Activated CD4-positive, alpha-beta T cell treated with anti-CD3 and anti-CD28 coated beads, Interleukin-2, Interleukin-6, amounts not matched to agents 100 ng/mL and 50 ng/mL, durations not matched to agents 16 hours and 8 hours (primary cell): ENCODE measurements at places on chromosomes 13 and 19.
A peak's percentile ranks its signal among the peaks of the same experiment; 100 is the strongest.

DNA sequence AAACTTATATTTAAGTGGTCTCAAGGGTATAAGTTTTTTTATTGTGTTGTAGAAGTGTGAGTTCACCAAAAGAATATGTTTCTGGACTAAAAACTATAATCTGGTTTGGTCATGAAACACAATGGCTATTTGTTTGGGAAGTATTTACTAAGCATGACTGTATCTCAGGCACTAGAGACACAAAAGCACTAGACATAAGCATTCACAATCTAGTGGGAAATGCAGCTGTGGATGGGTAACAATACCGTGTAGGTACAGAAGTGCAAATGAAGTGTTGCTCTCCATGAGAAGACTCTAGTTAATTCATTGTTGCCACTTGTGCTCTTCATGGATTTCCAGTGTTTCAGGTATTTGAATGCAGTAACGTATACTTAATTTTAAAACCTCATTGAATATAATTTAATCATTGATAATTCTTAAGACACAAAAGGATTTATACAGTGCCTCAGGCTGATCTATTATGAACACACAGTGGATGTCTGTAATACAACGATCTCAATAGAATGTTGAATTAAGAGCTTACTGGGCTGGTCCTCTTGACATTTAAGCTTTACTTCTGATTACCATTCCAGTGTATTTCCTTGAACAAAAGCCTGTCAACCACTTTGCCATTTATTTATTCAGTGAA, 50.9 kb downstream of the TPT1 start:
- DNase-seq: no peak

- no peak for DNase-seq
Observed at GRCh38 chr19:14061081-14061749, 661 bp downstream of the PALM3 start.

- DNase-seq: no peak
Observed at GRCh38 chr19:47514151-47514868, 553 bp downstream of the NAPA start.

- DNase-seq: no peak
Observed at GRCh38 chr19:13622766-13623715, 116.8 kb upstream of the CACNA1A start.

- DNase-seq: peak; percentile 98
Observed at GRCh38 chr19:2084993-2085720, 11.0 kb downstream of the MOB3A start.

DNA sequence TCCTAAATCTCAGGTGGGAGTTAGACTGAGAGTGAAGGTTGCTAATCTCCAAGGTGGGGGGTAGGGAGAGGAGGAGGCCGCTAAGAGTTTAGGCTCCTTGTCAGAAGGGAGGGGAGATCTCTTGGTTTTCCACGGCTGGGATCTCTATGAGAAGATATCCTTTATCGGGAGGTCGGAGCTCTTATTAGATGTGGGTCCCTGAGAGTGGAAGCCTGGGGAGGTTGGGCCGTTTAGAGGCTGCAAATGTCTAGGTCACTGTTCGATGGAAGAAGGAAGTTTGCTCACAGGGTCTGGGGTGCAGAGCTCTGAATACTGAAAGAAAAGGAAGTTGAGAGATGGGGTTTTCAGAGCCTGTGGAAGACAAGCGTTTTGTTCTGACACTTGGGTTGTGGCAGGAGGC, 3.8 kb downstream of the MYADM start:
- no peak for DNase-seq

GRCh38 chr19:56333506-56333905, 18.9 kb upstream of the ZSCAN5A start:
- peak; percentile 65 for DNase-seq

- peak; percentile 23 for DNase-seq
Observed at GRCh38 chr13:75870397-75870903, 234.3 kb downstream of the LMO7 start.

- DNase-seq: peak; percentile 71
Observed at GRCh38 chr13:102580552-102581169, 16.1 kb upstream of the TPP2 start.

- DNase-seq: no peak
Observed at GRCh38 chr19:15129856-15130585, 22.8 kb downstream of the SYDE1 start.

DNA sequence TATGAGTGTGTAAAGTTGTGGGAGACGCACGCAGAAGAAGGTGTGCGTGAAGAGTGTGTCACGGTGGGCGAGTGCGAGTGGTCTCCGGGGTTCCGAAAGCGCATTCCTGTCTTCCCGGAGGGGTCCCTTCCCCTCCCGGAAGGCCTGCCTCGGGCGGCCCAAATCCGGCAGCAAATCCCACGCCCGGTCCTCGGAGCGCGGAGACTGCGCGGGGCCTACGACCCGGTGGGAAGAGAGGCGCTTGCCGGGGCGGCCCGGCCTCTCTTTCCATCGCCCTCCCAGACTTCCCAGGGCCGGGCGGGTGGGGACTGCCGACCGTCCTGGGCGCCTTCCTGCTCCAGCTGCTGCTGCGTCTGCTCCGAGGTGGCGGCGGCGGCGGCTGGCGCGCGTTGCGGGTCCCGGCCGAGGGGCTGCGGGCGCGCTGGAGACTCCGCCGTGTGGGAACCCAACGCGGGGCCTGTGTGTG, 2.1 kb downstream of the ZIC5 start:
- no peak for DNase-seq

GRCh38 chr13:108963846-108964600, 334.6 kb downstream of the MYO16 start:
- no peak for DNase-seq

DNA sequence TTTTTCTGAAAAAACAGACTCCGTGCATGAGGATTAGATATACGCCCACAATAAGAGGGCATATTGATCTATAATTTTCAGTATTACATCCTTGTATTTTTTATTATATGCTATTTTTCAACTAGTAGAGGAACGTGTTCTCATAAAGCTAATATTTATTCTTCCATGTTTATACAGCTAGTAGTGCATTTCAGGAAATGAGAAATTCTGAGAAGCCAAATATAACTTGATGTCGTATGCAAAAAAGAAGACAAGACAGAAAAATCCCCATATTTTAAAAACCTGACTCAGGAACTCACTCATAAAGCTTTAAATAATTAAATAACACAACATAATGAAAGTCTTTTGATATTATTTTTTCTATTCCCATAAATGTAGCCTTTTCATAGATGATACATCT, 308.6 kb downstream of the ENOX1 start:
- no peak for DNase-seq

GRCh38 chr13:69199664-69200063, 908.0 kb upstream of the ATXN8OS start:
- no peak for DNase-seq

DNA sequence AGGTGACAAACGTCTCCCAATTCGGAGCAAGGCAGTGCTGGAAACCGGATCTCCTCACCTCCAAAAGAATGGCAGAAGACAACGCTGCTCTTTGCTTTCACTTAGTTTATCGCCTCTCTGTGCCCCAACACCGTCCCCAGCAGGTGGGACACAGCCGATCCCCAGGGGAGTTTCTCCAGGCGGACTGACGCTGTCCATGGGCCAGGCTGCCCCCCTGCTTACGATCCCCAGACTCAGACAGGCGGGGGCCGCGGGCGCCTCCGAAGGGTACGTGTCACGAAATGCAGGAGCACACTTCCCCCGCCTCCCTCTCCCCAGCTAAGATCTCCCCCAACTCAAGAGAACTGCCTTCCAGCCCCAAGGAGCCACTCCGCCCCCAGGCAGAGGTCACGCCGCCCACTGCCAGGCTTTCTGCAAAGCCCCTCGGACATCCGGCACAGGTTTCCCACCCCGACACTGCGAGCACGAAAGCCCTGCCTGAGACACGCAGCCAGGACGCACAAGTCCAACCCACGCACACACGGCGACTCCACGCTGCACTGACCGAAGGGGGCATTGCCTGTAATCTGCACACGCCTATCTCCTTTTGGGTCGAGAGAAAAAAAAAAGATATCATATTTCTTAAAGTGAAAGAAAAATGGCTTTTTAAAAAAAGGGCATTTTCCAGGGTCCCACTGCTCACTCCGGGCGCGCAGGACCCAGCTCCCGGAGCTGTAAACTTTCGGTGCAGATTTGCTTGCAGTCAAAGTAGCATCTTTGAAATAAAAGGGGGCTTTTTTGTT, 2.0 kb downstream of the SPRY2 start:
- DNase-seq: no peak

GRCh38 chr13:93788456-93788855, 561.8 kb downstream of the GPC6 start:
- DNase-seq: no peak

GRCh38 chr13:86188170-86188569, 389.0 kb upstream of the SLITRK6 start:
- no peak for DNase-seq

DNA sequence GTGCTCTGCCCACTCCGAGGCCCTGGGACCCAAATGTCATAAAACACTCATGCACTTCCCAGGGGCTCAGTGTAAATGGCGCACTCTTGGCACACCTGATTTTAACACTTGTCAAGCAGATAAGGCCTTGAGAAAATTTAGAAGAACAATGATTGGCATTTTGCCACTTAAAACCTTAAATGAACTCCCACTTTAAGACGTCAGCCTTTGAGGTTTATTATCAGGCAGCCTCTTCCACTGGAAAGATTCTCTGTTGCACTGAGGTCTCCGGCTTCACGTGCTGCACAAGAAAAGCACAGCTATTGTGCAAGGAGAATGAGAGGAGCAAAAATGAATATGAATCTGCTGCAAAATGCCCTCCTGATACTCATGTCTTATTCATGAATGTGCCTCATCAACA, 38.5 kb upstream of the ATP11A start:
- no peak for DNase-seq

- DNase-seq: no peak
Observed at GRCh38 chr19:39736088-39736487, 1.7 kb downstream of the CLC start.

GRCh38 chr13:97686594-97686993, 252.6 kb downstream of the RAP2A start:
- DNase-seq: no peak

DNA sequence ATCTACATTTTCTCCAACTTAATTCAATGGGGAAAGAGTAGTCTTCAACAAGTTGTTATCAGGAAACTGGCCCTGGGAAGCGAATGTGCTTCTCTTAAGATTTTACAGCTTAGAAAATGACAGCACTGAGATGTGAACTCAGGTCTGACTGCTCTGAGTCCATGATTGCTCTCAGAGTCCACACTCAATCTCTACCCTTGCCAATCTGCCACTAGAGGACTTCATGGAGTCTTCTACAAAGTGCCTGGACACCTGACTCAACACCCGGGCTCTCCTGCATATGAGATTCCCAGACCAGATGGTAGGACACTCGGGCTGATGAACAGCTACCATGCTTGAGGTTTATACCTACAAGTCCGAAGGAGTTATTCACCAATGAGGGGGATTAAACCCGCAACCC, 74.8 kb downstream of the ABCC4 start:
- no peak for DNase-seq

DNA sequence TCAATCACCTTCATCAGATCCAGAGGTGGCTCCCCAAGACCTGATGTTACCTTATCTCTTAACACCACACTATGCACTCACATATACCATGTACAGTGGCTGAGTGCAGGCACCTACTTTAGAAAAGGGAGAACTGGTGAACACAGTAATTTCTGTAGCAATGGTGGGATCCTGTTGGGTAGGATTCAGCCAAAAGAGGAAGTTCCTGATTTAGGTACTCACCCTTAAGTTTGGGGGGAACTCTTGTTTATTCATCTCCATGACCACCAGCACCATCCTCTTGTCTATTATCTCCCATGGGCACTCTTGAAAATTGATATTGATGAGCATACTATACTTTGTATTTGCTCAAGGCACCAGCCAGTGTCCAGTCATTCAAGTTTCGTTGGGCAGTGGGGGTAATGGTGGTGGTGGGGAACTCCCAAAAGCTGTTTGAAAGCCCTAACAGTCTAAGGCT, 324.4 kb downstream of the LMO7 start:
- no peak for DNase-seq
